ENCODE measurements at places on chromosomes 1 and 21.

- DNase-seq, result no peak
Measured at GRCh38 chr1:245353915-245354775, 199.4 kb downstream of the KIF26B start.

DNA sequence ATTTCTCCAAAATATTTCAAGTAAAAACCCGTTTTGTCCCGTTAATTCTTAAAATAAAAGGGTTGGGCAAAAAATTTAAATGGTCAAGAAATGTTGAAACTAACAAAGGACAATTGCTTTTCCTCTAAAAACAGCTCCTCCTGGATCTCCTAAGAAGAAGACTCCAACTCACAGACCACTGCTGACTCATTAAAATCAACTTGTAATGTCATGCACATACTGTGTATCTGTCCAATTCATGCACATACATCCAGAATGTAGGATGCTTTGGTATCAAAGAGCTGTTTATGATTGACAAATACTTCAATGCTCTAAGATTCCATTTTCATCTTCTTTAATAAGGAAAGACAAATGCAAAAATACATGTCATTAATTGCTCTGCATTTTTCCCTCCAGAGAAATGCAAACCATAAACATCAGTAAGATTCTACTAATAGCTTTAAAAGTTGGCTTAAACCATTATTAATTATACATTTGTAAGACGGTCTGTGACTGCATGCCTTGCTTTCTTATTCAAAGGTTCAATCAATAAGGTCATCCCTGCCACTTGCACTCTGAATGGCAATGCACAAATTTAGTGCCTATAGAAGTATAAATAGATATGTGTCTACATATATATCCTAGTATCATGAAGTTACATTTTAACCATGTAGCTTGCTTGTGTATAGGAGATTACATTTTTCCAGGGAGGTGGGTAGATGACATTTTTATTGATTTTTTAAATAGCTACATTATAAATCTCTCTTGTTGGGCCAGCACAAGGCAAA is 44.7 kb downstream of the PTGER3 start:
- no peak for DNase-seq

- peak; percentile 65 for DNase-seq
Measured at GRCh38 chr1:46394108-46394871, at the start of gene FAAH. Gene FAAH, plus strand, starts transcription at chr1:46394317. Its CDS starts 32 bp downstream, at chr1:46394349.

GRCh38 chr1:164628772-164629171 is 69.8 kb downstream of the PBX1 start:
- DNase-seq, result no peak

GRCh38 chr1:179016706-179017382 is 8.8 kb upstream of the FAM20B start:
- no peak for DNase-seq

DNA sequence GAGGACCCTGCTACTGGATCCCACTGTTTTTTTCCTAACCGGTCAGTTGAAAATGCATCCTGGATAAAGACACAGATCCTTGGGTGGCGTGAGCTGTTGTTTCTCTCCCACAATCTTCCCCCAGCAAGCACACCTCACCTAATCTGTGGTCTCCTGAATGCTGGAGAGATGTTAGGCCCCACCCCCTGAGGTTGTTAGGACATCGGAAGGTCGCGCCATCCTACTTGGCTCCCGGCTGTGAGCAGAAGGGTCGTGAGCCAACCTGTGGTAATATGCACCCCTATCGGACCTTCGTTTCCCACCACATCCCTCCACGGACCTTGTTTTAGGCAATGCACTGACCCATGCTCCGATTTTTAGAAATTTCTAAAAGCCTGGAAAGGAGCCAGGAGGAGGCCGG is 89.9 kb upstream of the IPO9 start:
- DNase-seq, result no peak

GRCh38 chr1:246187834-246188372 is 319.2 kb downstream of the SMYD3 start:
- DNase-seq, result no peak

GRCh38 chr1:91608876-91609275 is 108.2 kb downstream of the CDC7 start:
- no peak for DNase-seq

GRCh38 chr1:194060481-194060880 is 874.1 kb upstream of the B3GALT2 start:
- DNase-seq, result no peak

DNA sequence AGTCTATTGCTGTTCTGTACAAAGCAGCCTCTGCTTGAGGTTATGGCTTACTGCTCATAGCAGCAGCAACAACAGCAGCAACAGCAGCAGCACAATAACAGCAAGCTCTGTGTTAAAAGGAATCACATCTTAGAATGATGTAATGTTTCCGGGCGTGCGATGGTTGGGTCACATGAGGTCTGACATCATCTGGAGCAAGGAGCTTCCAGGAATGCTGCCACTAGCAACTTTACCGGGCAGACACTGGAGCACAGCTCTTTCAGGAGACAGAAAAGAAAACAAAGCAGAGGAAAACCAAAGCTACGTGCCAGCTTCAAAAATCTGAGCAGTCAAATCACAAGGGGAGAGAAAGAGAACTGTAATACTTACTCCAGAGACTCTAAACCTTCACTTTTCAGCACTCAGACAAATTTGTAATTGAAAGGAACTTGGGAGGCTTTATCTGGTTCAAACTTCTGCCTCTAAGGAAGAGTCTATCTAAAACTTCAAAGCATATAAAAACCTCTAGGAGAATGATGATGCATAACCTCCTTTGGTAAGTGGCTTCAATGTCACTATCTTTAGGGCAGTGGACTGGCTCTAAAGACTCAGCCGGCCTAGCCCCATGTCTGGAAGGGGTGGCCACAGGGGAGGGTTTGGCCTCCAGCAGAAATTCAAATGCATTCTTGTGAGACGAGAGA is 28.3 kb upstream of the RAB3GAP2 start:
- DNase-seq, result no peak

DNA sequence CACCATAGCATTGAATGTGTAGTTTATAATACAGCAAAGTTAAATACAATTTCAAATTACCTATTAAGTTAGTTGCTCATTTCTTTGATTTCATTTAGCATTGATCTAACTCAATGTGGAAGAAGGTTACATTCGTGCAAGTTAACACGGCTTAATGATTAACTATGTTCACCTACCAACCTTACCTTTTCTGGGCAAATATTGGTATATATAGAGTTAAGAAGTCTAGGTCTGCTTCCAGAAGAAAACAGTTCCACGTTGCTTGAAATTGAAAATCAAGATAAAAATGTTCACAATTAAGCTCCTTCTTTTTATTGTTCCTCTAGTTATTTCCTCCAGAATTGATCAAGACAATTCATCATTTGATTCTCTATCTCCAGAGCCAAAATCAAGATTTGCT is at the start of gene ANGPTL3:
Gene ANGPTL3 (plus strand): TSS at position 240 of the 400 bp plus-strand sequence. CDS start 47 bp downstream, at position 287.
- DNase-seq, result no peak

GRCh38 chr1:219568733-219569132 is 44.2 kb downstream of the ZC3H11B start:
- DNase-seq, result no peak

DNA sequence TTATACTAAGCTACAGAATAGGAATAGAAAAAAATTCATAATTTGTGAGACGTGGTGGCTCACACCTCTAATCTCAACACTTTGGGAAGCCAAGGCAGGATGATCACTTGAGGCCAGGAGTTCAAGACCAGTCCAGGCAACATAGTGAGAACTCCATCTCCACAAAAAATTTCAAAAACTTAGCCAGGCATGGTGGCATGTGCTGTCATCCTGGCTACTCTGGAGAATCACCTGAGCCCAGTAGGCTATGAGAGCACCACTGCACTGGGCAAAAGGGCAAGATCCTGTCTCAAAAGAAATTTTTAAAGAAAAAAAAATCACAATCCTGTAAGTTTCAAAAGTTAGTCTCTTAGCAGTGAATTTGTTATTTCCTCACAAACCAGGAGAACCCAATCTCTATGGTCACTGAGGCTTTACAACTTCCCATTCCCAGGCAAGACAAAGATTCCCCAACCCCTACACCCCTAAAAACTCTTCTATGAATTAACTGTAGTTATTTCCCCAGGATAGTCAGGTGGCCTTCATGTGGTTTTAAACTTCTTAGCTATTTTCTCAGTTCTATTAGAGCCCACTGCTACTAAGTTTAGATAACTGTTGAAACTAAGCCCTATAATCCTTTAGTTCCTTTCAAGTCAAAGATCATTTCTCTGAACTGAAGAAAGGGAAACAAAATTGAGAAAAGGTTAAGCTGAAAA is 74.5 kb downstream of the FOXJ3 start:
- DNase-seq, result no peak

DNA sequence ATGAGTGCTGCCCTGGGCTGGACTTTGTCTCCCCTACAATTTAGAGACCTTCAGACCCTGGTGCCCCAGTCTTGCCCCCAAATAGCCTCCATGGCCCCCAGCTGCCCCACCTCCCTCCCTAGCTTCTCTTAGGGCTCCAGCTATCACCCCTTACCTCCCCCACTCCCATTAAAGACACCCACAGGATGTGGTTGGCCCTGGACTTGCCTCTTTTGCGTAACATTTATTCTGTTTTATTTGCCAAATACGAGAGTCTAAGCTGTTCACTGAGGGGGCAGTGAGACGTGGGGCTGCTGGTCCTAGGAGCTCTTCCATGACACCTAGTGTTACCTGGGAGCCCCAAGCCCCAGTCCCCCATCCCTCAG is 4.5 kb downstream of the ZC3H12A start:
- peak; percentile 58 for DNase-seq

GRCh38 chr1:221810406-221810805 is 68.5 kb upstream of the DUSP10 start:
- no peak for DNase-seq

DNA sequence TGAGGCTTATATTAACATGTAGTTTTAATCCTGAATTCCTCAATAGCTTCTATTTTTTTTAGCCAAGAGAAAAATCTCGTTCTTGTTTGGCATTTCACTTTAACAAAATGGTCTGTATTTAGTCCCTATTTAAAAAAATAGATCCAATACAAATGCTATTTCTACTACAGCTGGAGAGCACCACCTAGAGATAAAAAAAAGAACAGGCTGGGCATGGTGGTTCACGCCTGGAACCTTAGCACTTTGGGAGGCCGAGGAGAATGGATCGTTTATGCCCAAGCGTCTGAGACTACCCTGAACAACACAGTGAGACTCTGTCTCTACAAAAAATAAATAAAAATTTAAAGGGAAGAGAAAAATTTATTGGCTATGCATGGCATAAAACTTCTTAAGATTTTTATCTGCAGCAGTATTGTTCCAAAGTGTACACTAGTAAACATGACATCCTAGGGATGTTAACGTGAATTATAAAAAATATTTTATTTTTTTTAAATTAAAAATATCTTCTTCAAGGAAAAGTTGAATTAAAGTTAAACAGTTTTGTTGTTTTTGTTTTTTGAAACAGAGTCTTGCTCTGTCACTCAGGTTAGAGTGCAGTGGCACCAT is 4.4 kb downstream of the ST7L start:
- DNase-seq, result no peak

GRCh38 chr21:39115576-39116235 is 67.5 kb downstream of the PSMG1 start:
- DNase-seq, result no peak

DNA sequence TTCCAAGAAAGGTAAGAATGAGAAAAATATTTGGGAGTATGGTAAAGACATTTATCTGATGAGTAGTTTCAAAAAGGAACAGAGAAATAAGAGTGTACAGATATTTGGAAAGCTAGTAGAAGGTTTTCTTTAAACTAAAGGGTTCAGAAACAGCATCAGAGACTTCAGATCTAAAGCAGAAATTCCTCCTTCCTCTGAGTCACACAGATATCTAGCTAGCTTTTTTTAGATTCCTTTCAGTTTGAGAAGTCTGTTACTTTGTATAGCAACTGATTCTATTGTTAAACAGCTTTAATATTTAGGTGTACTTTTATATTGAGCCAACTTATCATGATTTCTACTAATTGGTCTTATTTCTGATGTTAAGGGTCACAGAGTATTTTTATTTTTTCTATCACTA is 4.7 kb downstream of the AMY2B start:
- no peak for DNase-seq

- no peak for DNase-seq
Measured at GRCh38 chr1:172751683-172752082, 92.8 kb downstream of the FASLG start.

GRCh38 chr1:54361342-54361741 is 44.9 kb downstream of the SSBP3 start:
- DNase-seq, result no peak

DNA sequence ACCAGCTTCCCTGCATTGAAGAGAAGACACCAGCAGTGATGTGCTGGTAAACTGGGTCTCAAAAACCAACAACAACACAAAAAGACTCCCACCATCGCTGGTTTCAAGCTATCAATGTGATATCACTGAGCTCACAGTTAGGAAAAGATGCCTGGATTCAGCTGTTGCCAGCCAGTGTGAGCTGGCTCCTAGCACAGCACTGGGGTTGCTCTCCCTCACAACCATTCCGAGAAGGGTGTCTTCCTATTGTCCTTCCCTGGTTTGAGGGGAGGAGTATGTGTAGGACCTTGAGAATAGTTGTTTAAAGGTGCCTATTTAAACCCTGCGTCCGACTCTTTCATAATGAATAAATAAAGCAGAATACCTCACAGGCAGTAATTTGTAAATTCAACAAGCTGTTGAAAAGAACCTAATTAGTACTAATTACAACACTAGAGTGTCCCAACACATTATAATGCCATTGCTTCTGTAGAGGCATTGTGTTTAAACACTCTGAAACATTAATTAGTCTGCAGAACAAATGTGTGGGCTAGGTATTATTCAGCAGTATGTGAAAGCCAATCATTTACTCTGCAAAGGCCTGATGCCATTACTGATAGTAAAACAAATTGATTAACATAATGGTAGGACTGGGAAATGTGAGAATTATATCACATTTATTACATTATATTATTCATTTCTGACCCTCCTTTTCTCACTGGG is 17.2 kb downstream of the NIBAN1 start:
- DNase-seq, result no peak

- DNase-seq, result peak; percentile 16
Measured at GRCh38 chr1:44417351-44418021, 12.4 kb downstream of the RNF220 start.

All from stimulated activated CD4-positive, alpha-beta T cell treated with anti-CD3 and anti-CD28 coated beads, Interleukin-15, amount 100 ng/mL, for 24 hours (primary cell).